Suppressor macrophage (primary cell): ENCODE measurements at places on chromosomes 2 and 18.
A peak's percentile ranks its signal among the peaks of the same experiment; 100 is the strongest.

DNA sequence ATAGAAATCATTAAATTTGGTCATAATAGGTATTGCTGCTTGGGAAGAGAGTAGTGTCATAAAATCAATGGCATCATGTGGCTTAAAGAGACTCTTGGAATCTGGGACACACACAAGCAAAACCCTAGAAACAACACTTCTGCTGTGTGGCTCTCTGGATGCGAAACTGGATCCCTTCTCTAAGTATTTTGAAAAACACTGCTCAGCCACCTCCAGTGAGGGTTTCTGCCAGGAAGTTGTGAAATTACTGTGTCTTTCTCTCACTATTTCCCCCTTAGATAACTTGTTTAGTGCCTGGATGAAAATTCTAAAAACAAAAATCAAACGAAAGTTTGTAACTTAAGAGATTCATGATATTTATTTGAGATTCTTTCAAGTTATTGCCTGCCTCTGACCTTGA, 163.8 kb downstream of the RHBDD1 start:
- peak; percentile 7 for DNase-seq

DNA sequence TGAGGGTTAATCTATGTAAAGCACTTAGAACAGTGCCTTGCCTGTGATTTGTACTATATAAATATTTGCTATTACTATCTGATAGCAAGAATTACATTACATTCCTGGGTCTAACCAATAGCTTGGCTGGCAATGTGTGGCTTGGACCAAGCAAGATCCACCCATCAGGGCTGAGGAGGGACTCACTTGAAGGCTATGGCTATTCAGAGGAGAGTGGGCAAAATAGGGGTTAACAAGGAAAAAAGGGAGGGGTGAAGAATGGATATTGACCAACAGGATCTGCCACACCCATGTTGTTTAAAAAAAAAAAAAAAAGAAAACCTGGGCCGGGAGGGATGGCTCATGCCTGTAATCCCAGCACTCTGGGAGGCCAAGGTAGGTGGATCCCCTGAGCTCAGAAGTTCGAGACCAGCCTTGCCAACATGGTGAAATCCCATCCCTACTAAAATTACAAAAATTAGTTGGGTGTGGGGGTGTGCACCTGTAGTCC, 20.0 kb upstream of the TMBIM1 start:
- DNase-seq, result no peak

- no peak for DNase-seq
Measured at GRCh38 chr2:27885661-27886060, 4.5 kb downstream of the RBKS start.

- peak; percentile 74 for DNase-seq
Measured at GRCh38 chr2:96783388-96783787, 22.7 kb downstream of the CNNM4 start.

- no peak for DNase-seq
Measured at GRCh38 chr2:146950361-146950760, 894.5 kb upstream of the ACVR2A start.

DNA sequence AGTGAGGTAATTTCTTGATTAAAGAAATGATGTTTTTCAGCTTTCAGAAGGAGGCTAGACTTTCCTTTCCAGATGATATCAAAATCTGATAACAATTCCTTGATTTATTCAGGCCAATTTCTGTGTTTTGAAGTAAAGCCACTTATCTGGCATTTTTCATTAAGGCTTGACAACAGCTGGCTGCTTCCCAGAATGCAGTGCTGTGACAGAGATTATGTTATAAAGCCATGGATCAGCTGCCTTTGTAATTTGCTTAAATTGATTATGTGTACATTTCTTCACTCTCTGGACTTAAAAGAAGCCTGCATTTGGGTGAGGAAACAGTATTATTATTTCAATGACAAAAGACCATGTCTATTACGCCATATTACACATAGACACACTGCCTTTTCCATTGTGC, 136.0 kb downstream of the PLCL1 start:
- DNase-seq, result no peak

GRCh38 chr2:240998706-240998994, 232 bp downstream of the SNED1 start:
- DNase-seq, result peak; percentile 17

- DNase-seq, result peak; percentile 26
Measured at GRCh38 chr2:199922856-199923255, 11.8 kb downstream of the C2orf69 start.

GRCh38 chr2:119377294-119377992, 10.7 kb downstream of the DBI start:
- no peak for DNase-seq

DNA sequence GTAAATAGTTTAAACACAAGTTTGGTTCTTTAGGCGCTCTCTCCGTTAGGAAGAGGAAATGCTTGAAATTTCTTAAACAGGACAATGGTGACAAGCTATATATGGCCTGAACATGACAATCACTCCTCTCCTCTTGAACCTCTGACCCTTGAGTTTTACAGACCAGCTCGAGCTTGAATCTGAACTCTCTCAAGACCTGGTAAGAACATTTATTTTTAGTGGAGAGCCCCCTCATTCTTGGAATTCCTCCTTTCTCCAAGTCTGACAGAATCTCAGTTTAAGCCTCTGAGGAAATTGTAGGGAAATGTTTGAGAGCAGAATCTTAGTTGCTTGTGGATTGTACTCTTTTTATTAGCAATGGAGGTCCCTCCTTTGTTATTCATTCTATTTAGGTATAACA, 1293.6 kb upstream of the ZEB2 start:
- no peak for DNase-seq

- DNase-seq, result no peak
Measured at GRCh38 chr2:231398585-231398984, 3.1 kb downstream of the B3GNT7 start.

GRCh38 chr18:57333940-57334339, 18.4 kb upstream of the ST8SIA3 start:
- no peak for DNase-seq

DNA sequence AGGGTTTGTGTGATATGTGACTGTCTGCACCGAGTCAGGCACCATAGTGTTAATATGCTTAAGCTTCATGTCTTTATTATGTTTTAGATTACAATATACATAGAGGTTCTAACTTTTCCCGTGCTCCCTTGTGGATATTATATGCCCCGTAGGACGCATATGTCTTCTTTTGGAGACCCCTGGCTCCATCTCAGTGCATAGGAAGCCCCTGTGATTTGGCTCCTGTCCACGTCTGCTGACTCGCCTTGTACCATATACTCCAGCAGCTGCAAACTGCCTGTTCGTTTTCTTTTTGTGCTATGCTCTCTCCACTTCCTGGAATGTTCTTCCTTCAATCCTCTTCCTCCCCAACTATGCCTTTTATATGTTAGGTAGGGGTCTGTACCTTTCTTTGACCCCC, 110.9 kb downstream of the PTRHD1 start:
- no peak for DNase-seq

- DNase-seq, result no peak
Measured at GRCh38 chr2:150679456-150680120, 192.1 kb upstream of the RND3 start.

- DNase-seq, result no peak
Measured at GRCh38 chr18:61658431-61658830, 234.4 kb downstream of the RNF152 start.

GRCh38 chr2:240435457-240435947, at the start of gene GPC1:
Gene GPC1 (plus strand): TSS chr2:240435663. CDS start chr2:240435919, 256 bp downstream.
- DNase-seq, result peak; percentile 61
